ENCODE measurements at places on chromosomes 12 and 14. TPM values are rescaled to one million over a fixed set of nuclear protein-coding genes. Genes with fewer than 3 reads are reported as not detected.
A peak's percentile ranks its signal among the peaks of the same experiment; 100 is the strongest.

The PMEL gene
- 1.8 TPM for total RNA-seq

DNA sequence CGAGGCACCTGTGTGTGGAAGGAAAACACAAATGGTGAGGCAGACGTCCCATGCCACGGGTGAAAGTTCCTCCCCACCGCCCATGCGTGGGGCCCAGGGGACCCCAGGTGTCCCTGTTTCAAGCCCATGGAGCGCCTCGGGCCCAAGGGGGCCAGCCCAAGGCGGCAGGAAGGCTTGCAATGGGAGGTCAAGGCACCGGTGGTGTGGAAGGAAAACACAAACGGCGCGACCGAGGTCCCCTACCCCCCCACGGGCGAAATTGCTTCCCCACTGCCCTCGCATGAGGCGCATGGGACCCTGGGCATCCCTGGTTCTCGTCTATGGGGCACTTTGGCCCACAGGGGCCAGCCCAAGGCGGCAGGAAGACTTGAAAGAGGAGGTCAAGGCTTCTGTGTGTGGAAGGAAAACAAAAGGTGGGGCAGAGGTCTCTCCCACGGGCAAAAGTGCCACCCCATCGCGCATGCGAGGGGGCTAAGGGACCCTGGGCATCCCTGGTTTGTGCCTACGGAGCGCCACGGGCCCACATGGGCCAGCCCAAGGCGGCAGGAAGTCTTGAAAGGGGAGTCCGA is 379.4 kb downstream of the ALG10 start:
- no peak for DNase-seq

- peak; percentile 53 for DNase-seq
Observed at GRCh38 chr14:75531660-75532317, 9.5 kb downstream of the BATF start.

GRCh38 chr12:115857160-115857920 is 420.2 kb downstream of the MED13L start:
- no peak for DNase-seq

GRCh38 chr14:89027097-89027740 is 202.8 kb downstream of the TTC8 start:
- DNase-seq: no peak

DNA sequence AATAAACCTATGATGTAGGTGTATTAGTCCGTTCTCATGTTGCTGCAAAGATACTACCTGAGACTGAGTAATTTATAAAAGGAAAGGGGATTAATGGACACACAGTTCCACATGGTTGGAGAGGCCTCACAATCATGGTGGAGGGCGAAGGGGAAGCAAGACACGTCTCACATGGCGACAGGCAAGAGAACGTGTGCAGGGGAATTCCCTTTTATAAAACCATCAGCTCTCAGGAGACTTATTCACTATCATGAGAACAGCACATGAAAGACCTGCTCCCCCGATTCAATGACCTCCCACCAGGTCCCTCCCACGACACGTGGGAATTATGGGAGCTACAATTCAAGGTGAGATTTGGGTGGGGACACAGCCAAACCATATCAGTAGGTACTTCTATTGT is 58.7 kb upstream of the DICER1 start:
- DNase-seq: no peak

DNA sequence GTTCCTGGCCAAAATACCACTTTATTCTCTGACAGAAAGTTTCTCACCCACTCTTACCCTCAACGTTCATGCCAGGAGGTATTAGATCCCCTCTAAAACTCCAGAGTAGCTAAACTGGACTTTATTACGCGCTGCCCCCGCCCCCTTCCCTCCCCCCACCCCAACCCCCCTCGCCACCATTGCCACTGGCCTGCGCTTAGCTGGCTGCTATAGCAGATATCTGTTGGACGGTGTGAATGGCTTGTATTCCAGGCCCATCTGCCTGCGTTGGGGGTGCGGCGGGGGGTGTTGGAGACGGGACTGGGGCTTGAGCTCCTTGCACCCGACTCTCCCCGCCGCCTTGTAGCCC is 564 bp upstream of the THTPA start:
- DNase-seq: no peak

DNA sequence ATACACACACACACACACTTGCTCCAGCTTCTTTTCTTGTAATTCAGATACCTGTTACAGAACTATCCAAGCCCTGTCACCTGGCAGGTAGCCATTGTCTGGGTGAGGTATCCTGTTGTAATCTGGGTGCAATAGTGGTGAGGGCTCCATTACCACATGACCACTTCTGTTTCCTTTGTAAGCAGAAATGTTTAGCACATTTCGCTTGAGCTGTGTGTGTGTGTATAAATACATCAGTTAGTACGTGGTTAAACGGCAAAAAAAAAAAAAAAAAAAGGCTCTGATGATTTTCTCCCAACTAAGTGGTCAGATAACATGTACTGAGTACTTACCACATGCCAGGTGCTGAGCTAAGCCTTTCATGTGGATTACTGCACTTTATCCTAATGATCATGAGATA is 129.3 kb upstream of the SSTR1 start:
- DNase-seq: peak; percentile 46

GRCh38 chr14:102690509-102691286 is 86.6 kb upstream of the TRAF3 start:
- DNase-seq: no peak

Measured in bronchial epithelial cell (primary cell).